ENCODE measurements at places on chromosomes 2 and 18.

- DNase-seq, result no peak
Measured at GRCh38 chr2:235721625-235722024, 227.8 kb downstream of the AGAP1 start.

GRCh38 chr2:241774419-241775222 lies 2.0 kb upstream of the GAL3ST2 start:
- DNase-seq, result peak; percentile 19

DNA sequence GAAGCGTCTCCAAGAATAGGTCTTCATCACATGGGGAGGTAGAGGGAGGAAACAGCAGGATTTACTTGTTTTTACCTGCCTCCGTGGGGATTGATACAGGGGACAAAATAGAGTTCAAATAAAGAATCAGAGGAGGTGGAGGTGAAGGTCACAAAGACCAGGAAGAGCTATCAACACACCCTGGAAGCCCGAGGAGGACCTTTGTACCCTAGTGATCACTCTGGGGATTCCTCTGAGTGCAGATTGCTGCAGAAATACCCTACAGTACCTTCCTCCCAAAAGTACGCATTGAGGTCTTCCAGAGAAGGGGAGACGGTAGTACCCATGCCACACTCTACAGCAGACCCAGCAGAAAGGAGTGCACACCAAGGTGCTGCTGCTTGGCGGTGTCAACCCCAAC lies 44.9 kb downstream of the OSR1 start:
- DNase-seq, result no peak

DNA sequence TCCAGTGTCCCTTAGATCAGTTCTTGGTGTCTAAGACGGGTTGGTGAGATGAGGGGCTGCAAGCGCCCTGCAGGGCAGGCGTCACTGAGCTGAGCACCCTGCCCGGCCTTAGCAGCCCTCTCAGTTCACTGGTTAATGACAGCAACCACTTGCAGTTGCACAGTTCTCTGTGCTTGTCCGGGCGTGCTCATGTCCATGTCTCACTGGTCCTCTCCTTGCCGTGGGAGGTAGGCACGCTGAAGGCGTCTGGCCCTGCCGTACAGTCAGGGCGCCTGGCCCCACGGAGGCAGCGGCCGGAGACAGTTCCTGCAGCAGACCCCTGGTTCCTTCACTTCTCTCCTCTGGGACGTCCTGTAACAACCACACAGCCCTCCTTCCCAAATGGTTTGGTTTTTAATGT lies 75.3 kb downstream of the ARHGEF4 start:
- no peak for DNase-seq

- no peak for DNase-seq
Measured at GRCh38 chr2:237624565-237624964, 2.8 kb upstream of the LRRFIP1 start.

GRCh38 chr2:217370391-217370790 lies 510.5 kb upstream of the TNP1 start:
- DNase-seq, result no peak

GRCh38 chr2:96800061-96801004 lies 15.7 kb upstream of the CNNM3 start:
- DNase-seq, result no peak

DNA sequence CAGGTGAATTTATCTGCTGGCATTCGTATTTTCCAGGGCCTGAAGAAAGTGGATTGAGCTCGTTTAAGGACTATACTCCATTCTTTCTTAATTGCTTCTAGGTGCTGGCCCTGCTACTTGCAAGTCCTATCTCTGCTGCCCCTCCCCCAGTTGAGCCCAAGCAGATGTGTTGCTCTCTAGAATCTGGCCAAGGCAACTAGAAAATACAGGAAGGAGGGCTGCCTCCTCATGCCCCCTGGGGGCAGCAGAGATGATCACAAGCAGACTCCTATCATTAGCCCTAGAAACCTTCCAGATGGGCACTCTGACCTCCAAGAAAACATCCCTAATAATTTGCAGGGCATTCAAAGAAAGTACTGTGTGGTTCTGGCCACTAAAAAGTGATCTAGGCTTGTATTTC lies 72.5 kb upstream of the CYP26B1 start:
- DNase-seq, result no peak

GRCh38 chr2:177010146-177010545 lies 202.4 kb upstream of the HNRNPA3 start:
- no peak for DNase-seq

DNA sequence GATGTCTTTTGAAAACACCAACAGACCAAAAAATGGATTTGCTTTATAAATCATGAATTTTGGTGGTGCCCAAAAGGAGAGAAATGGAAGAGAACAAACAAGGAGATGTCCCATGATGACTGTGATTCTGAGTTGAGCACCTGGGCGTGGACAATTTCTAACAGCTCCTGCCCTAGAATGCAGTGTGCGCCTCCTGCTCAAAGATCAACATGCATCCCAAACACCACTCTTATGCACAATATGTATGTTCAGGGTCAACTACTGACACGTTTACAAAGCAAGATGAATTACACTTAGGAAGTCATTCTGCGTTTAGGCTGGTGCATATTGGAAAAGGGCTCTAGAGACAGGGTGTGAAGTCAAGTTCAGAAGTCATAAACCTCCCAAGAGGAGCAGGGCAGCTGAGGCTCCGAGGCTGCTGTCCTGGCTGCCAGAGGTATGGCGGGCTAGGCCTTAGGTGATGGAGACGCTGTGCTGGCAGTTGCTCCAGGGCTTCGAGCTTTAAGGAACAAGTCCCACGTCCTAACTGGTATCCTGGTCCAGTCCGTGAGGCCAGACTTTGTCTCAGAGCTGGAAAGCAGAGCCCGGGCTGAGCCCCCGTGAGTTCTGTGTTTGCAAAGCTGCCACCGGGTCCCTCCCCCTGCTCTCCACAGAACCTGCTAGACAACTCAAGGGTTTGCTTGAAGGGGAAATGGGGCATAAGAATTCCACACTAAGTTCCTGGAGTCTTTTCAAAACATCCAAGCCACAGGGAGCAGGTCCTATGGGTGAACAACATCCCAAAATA lies 74.0 kb downstream of the ZNF516 start:
- no peak for DNase-seq

GRCh38 chr2:56522605-56523089 lies 338.9 kb downstream of the CCDC85A start:
- peak; percentile 85 for DNase-seq

DNA sequence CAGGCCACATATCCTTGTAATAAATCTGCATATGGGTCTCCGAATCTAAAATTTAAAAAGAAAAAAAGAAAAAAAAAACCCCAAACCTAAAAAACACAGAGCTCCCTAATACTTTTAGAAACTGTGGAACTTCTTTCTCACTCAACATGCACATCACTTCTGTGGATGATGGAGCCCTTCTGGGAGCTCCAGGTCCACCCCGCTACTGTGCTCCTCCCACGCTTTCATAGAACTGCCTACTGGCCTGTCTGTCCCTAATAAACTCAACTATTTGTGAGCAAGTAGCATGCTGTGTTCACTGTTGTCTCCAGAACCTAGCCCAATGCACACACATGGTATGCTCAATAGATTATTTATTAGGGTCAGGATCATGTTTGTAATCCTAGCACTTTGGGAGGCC lies 83.1 kb upstream of the FZD5 start:
- DNase-seq, result no peak

GRCh38 chr2:16615246-16615645 lies 50.4 kb downstream of the CYRIA start:
- DNase-seq, result no peak

DNA sequence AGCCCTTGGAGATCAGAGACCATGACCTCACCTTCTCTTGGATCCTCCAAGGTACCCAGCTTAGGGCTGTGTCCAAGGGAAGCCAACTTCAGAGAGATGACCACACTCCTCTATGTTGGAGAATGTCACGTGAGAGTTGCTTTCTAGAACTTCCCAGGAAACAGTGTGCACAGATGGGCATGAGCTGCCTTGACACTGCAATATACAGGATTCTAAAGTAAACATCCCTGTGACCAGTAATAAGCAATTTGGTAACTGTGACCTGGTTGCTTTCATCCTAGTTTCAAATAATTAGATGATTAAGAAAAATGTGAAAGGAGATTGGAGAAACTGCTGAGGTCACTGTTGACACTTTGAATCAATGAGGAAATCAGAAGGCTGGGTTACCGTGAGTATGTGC lies 181.1 kb upstream of the EPAS1 start:
- DNase-seq, result no peak

DNA sequence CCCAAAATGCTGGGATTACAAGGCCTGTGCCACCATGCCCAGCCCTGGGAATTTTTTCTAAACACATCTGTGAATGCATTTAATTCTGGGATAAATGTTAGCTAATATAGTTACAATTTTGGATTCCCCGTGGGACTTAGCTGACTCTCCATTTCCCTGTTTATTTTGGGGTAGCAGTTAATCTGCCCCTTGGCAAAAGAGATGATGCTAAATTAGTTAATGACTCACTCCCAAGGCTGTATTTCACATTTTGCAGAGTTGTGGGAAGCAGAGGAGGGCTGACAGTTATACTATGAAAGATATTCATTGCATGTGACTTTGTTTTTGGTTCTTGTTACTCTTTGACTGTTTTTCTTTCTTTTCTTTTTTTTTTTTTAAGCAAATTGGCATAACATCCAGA lies 3.2 kb downstream of the MTHFD2 start:
- DNase-seq, result no peak

DNA sequence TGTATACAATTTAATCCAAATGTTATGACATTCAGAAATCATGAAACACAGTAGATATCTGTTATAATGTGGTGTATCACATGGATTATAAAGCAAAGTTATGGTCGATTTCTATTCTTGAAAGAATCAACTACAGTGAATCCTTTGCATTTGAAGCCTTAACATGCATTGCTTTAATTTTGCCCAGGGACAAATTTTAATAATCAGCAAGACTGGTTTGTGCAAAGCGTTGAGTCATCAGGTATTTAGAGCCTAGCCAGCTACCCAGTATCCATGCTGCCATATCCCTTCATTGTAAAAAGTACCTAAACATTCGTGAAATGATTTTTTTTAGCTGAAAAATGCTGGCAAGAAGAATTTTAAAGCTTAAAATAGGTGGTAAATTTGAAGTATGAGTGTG lies 8.9 kb upstream of the SPDYA start:
- DNase-seq, result no peak

GRCh38 chr2:32910883-32911598 lies 35.7 kb upstream of the LTBP1 start:
- DNase-seq, result no peak

- DNase-seq, result no peak
Measured at GRCh38 chr2:3899536-3900155, 196.3 kb downstream of the DCDC2C start.

DNA sequence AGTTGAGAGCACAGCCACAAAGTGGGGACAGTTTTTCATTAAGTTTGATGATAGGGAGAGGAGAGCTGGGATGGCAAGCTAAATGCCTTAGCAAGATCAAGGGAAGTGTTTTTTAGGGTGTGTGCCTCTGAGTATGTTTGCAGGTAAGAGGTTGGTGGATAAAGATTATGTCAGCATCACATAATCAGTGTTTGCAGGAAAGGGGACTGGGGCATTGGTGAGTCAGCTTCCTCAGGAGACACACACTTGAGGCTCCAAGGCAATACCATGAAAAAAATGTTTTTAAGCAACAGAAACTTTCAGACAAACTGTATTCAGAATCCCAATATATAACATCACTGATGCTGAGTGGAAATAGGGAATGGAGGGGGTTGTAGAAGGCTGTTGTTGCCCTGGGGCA lies 25.4 kb upstream of the DTNB start:
- DNase-seq, result no peak

DNA sequence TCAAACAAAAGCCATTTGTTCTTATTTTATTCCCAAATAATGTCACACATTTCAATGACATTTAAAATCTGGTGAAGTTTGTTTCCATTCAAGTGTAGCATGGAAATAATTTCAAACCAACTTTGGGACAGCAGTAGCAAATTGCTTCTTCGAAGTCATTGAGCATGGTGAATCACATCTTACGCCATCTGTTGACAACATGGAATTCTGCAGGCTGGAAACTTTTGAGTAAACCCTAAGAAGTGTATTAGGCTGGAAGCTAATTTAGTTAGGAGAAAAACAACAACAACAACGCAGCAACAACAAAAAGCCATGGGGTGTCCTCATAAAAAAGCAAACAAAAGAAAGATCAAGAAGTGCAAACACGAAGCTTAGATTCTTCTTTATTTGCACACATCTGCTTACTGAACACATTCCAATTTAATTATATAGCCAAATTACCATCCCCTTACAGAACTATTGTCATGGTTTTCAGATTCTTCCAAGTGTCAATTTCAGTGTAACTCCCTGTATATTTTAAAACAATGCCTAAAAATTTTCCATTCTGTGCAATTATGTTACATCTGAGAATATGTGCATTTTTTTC lies 659.0 kb upstream of the CDH7 start:
- DNase-seq, result no peak

- DNase-seq, result no peak
Measured at GRCh38 chr2:67212203-67212602, 184.9 kb upstream of the ETAA1 start.

DNA sequence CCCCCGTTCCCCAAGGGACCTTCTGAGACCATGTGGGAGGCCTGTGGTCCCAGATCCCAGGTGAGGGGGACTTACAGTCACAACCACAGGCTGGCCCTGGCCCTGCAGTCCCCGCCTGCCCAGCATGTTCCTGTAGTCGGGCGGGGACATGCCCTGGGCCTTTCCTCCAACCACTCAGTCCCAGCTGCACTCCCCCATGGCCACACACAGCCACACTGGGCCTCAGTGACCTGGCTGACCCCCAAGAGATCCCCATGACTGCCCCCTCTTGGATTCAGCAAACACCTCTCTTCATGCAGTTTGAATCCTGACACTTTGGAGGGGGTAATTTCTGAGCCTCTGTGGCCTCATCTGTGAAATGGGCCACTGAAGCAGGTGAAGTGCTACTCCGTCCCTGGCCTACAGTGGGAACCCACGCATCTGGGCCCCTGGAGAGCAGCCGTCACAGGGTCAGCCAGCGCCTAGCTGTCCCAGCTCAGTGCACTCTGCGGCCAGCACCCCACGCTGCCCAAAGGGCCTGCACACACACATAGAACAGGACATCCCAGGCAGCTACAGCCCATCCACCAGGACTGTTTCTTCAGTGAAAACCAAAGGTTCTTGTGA lies 12.7 kb upstream of the ARHGEF4 start:
- no peak for DNase-seq

DNA sequence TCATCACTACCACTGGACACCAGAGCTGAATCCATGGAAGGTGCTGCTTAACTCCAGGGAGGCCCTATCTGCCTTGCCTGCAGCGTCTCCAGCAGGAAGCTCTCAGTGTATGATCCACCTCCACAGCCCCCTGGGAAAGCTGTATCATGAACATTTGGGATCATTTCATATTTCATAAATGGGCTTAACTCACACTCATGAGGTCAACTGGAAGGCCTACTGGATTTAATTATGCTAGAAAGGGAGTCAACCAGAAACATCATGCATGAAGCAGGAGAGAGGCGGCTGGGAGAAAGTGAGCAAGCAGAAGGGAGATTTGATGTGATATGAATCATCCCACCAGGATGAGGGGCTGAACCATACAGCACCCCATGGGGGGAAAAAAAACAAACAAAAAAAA lies 537.7 kb downstream of the TNS1 start:
- DNase-seq, result no peak

GRCh38 chr18:63773551-63773950 lies 1.7 kb upstream of the SERPINB7 start:
- DNase-seq, result no peak
